Activated naive CD8-positive, alpha-beta T cell treated with anti-CD3 and anti-CD28 coated beads for 36 hours (primary cell): ENCODE measurements at places on chromosomes 16 and 17.

DNA sequence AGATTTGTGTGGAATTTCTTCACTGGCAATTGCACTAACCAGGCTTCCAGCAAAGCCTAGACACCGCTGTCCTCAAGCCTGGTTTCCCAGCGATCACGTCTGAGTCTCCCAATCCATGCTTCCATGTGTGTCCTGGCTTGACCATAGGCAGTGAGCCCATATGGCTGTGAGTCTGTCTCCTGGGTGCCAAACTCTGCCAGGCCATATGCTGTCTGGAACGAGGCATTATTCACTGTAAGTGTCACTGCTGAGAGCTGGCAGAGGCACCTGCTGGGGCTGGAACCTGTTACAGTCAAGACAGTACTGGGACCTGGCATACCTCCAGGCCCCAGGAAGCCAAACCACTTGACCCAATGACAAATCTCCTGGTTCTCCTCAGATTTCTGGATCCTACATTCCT is 60.4 kb downstream of the HS3ST2 start:
- no peak overlapping the region for H3K4me3 ChIP-seq
- no peak for DNase-seq
- H3K36me3 ChIP-seq: no peaks in the 10 kb centered on the region
- H3K27ac ChIP-seq: no peak overlapping the region

- H3K36me3 ChIP-seq: peaks cover 48% of the 10 kb centered on the region
- peaks cover 39% of the 10 kb centered on the region for H3K4me1 ChIP-seq
- DNase-seq: peak; percentile 79
- H3K27me3 ChIP-seq: no peaks in the 10 kb centered on the region
These were observed 291.6 kb upstream of the TNRC6C start for GRCh38 chr17:77666881-77667395.

- peaks cover 2% of the 10 kb centered on the region for H3K36me3 ChIP-seq
- no peak for DNase-seq
- peaks cover 9% of the 10 kb centered on the region for H3K27me3 ChIP-seq
- peaks cover 10% of the 10 kb centered on the region for H3K4me1 ChIP-seq
These were observed 7.0 kb upstream of the CYB561 start for GRCh38 chr17:63452962-63453551.

GRCh38 chr16:19678804-19679203 is 39.2 kb downstream of the KNOP1 start:
- peaks cover 31% of the 10 kb centered on the region for H3K36me3 ChIP-seq
- no peaks in the 10 kb centered on the region for H3K27me3 ChIP-seq
- DNase-seq: no peak
- no peak overlapping the region for H3K27ac ChIP-seq

- no peaks in the 10 kb centered on the region for H3K27me3 ChIP-seq
- H3K4me3 ChIP-seq: no peak overlapping the region
- peaks cover 7% of the 10 kb centered on the region for H3K36me3 ChIP-seq
- peaks cover 70% of the 10 kb centered on the region for H3K4me1 ChIP-seq
- DNase-seq: no peak
These were observed 11.0 kb downstream of the SNN start for GRCh38 chr16:11679250-11679649.

DNA sequence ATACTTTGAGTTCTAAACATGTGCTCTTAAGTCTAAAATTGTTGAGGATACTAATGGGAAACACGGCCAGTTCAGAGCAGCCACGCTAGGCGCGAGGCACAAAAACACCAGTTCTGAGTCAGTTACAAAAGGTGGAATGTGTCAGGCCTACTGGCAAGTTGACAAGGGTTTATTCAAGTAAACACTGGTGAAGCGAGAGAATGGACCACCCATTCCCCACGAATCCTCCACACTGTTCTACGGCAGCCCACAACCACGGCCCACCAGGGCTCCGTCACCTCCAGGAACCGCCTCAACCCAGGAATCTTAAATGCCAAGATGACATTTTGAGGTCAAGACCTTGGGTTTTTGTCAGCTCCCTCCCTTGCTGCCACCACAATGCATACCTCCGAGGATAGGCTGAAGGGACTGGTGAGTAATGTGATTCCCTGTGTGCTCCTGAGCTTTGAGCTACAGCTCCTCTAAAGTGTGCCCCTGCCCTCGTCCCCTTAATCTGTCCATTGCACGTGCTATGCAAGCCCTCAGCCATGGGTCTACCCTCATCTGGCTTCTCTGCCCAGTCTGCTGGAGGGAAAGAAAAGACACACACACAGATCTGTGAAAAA is 28.5 kb upstream of the TRAP1 start:
- H3K4me1 ChIP-seq: peaks cover 3% of the 10 kb centered on the region
- no peak overlapping the region for H3K4me3 ChIP-seq
- H3K36me3 ChIP-seq: peaks cover 9% of the 10 kb centered on the region
- H3K27me3 ChIP-seq: no peaks in the 10 kb centered on the region
- DNase-seq: no peak
- no peak overlapping the region for H3K27ac ChIP-seq

GRCh38 chr16:13913374-13914292 is 6.3 kb upstream of the ERCC4 start:
- no peaks in the 10 kb centered on the region for H3K4me1 ChIP-seq
- DNase-seq: no peak
- H3K27me3 ChIP-seq: peaks cover 7% of the 10 kb centered on the region
- H3K36me3 ChIP-seq: no peaks in the 10 kb centered on the region
- H3K4me3 ChIP-seq: no peak overlapping the region

- H3K4me3 ChIP-seq: no peak overlapping the region
- no peaks in the 10 kb centered on the region for H3K27me3 ChIP-seq
- H3K36me3 ChIP-seq: no peaks in the 10 kb centered on the region
- no peak for DNase-seq
- no peak overlapping the region for H3K27ac ChIP-seq
These were observed 76.0 kb downstream of the METRNL start for GRCh38 chr17:83155128-83156121.

DNA sequence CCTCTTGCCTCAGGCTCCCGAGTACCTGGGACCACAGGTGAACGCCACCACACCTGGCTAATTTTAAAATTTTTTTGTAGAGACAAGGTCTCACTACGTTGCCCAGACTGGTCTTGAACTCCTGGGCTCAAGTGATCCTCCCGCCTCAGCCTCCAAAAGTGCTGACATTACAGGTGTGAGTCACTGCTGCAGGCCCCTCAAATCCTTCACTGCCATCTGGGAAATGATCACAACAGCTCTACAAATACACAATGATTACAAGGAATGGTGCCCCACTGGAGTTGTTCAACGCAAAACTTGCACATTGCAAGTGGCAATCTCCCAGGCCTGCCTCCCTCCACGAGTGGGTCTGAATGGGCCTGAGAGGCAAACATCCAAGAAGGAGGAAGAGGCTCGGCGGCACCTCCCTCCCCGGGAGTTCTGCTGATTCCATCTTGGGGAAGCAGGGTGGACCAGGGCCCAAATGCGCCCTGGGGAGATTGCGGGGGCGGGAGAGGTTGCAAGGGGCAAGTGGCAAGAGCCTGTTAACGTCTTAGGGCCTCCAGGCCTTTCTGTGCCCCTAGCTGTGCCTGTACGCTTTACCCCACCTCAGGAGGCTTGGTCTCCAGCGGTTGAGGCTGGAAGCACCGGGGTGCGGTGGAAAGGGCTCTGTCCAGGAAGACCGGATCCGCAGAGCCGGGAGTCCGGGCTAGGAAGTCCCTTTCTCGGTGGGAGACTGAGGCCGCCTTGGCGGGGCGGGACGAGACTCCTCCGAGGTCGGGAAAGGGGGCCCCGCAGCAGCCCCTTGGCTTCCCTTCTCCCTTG is 656 bp upstream of the IGFBP4 start:
- H3K4me3 ChIP-seq: no peak overlapping the region
- H3K27ac ChIP-seq: no peak overlapping the region
- peaks cover 20% of the 10 kb centered on the region for H3K4me1 ChIP-seq
- no peak for DNase-seq
- H3K27me3 ChIP-seq: peaks cover 13% of the 10 kb centered on the region

- no peak overlapping the region for H3K27ac ChIP-seq
- H3K27me3 ChIP-seq: no peaks in the 10 kb centered on the region
- no peak overlapping the region for H3K4me3 ChIP-seq
- no peaks in the 10 kb centered on the region for H3K4me1 ChIP-seq
- no peak for DNase-seq
- H3K36me3 ChIP-seq: no peaks in the 10 kb centered on the region
These were observed 19.2 kb downstream of the MXRA7 start for GRCh38 chr17:76691379-76692191.

DNA sequence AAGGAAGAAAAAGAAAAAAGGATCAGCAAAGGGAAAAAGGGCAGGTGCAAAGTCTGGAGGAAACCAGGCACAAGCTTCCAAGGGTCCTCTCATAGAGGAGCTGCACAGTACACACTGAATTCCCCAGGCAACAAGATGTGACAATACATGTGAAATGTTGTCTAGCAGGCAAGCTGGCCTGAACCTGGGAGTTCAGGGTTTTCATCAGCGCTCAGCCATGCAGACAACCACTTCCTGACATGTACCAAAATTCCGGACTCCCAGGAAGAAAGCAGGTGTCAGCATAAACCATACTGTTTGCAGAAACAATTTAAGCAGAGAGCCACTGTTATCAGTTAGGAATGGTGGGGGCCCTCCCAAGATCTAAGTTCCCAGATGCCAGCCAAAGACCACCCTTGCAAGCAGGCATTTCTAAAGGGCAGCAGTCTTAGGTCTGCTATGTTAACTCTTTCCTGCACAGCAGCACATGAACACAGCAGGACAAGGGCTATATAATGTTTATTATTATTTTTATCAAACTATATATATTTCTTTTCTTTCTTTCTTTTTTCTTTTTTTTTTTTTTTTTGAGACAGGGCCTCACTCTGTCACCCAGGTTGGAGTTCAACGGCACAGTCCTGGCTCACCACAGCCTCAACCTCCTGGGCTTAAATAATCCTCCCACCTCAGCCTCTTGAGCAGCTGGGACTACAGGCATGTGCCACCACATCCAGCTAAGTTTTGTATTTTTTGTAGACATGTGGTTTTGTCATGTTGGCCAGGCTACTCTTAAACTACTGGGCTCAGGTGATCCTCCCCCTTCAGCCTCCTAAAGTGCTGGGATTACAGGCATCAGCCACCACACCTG is 10.1 kb downstream of the TK2 start:
- DNase-seq: no peak
- peaks cover 15% of the 10 kb centered on the region for H3K4me1 ChIP-seq
- no peak overlapping the region for H3K27ac ChIP-seq
- no peaks in the 10 kb centered on the region for H3K27me3 ChIP-seq
- H3K36me3 ChIP-seq: peaks cover 2% of the 10 kb centered on the region

DNA sequence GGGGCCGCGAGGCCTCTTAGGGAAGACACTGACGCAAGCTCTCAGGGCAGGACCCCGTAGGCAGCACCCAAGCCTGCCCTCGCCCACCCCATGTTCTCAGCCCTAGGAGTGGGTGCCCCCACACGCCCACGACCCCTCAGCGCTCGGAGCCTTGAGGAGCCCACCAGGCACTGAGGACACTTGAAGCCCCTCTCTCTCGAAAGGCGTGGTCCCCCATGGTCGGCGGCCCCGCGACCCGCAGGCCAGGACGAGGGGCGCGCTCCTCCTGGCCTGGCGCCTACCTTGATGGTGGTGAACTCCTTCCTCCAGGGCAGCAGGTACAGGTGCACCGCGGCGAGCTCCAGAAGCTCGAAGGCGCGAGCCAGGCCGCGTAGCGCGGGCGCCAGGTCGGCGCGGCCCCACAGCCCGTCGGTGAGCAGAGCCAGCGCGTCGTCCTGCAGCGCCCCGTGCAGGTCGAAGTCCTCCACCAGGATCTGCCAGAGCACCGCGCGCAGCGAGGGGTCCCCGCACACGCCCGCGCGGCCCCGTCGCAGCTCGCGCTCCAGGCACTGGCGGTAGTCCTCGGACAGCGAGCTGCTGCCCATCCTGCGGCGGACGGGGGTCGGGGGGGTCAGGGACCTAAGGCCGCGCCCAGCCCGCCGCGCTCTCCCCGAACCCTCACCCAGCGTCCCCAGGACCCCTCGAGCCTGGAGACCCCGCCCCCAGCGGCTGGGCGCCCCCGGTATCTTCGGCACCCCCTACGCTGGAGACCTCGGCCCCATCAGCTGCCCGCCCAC is 668 bp downstream of the SPATA2L start:
- peak overlapping the region; percentile 77 for H3K4me3 ChIP-seq
- peaks cover 1% of the 10 kb centered on the region for H3K36me3 ChIP-seq
- H3K4me1 ChIP-seq: peaks cover 13% of the 10 kb centered on the region
- H3K27ac ChIP-seq: peak overlapping the region; percentile 34
- DNase-seq: peak; percentile 74

DNA sequence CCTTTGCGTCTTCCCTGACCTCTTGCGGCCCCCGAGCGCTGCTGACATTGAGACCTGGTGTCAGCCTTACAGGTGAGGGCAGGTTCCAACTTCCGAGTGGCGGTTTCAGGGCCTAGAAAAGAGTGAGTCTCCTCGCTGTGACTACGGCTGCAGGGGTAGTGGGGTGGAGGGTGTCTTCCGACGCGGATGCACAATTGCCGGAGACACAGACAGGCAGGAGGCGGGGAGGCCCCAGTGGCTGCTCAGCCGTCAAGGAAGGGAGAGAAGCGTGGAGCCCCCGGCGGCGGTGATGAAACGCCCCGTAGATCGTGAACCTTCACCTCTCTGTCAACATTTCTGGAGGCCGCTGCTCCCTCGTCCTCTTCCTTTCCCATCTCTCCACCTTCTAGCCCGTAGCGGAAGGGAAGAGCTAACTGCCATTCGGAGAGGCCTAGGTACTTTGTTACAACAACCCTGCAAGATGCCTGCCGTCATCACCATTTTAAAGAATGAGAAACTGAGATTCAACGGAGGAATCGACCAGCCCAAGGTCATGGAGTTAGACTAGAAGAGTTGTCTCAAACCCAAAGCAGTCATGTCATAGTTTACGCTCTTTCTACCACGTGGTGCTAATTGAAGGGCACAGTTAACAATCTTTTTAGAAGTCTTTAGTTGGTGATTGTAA is 485 bp downstream of the DNAJA3 start:
- DNase-seq: no peak
- peak overlapping the region; percentile 99 for H3K4me3 ChIP-seq
- peaks cover 35% of the 10 kb centered on the region for H3K36me3 ChIP-seq

DNA sequence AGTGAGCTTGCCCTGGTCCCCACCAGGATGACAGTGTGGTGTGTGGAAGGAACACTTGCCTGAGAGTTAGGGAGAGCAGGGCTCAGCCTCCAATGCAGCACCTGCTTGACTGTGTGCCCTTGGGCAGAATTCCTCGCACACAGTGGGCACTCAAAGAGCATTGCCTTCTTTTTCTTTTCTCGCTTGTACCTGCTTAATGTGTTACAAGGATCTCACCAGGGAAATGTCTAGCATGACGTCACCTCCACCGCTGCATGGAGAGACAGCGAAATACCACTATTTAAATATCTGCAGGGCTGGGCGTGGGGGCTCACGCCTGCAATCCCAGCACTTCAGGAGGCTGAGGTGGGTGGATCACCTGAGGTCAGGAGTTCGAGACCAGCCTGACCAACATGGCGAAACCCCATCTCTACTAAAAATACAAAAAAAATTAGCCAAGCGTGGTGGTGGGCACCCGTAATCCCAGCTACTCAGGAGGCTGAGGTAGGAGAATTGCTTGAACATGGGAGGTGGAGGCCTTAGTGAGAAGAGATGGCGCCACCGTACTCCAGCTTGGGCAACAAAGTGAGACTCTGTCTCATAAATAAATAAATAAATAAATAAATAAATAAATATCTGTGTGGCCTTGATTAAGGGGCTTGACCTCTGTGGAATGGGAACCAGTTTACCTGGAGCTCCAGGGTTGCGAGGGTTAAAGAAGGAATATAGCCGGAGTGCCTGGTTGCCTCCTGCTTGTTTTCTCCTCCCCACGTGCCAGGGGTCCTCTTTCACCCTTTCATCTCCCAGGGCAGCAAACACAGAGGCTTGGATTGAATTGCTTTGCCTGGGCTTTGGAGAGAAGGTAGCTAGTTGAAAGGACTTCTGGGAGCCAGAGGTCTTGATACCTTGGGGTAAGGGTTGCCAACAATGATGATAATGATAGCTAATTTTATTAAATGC is 16.3 kb downstream of the SNX29 start:
- no peak for DNase-seq
- peaks cover 11% of the 10 kb centered on the region for H3K4me1 ChIP-seq
- H3K4me3 ChIP-seq: no peak overlapping the region
- no peaks in the 10 kb centered on the region for H3K27me3 ChIP-seq

- peak overlapping the region; percentile 15 for H3K4me3 ChIP-seq
- peaks cover 9% of the 10 kb centered on the region for H3K4me1 ChIP-seq
- DNase-seq: no peak
- no peak overlapping the region for H3K27ac ChIP-seq
These were observed 833 bp downstream of the WSCD1 start for GRCh38 chr17:6070913-6071511.
